ENCODE measurements at places on chromosomes 13 and 19.
A peak's percentile ranks its signal among the peaks of the same experiment; 100 is the strongest.

DNA sequence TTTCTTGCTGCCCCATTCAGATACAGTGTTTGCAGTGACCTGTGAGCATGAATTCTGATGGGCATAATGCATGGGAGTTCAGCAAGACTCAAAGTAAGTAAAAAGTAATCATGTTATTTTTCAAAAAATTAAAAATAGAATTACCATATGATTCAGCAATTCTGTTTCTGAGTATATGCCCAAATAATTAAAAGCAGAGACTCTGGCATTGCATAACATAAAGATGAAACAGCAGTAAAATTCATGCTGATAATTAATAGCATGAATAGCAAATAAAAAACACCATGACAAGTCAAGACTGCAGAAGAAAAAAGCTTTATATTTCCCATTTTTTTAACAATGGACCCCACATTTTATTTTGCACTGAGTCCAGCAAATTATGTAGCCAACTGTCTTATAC lies 21.3 kb downstream of the RNF6 start:
- DNase-seq: no peak

DNA sequence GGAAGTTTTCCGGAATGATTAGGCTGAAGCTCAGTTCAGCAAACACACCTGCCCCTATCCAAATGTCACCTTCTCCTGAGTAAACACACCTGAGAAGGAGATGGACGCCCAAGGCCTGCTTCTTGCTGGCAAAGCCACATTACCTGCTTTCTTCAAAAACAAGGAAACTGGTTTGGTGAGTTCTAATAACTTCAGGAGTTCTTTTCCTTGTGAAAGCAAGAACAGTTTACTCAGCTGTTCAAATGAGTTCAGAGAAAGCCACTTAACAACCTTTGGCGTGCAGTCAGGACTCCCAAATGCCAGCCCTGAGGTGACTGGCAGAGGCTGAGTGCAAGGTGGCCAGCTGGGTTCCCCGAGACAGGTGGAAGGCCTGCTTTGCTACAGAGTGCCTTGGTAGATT lies 160.5 kb downstream of the STK24 start:
- DNase-seq: no peak

- no peak for DNase-seq
These were observed 65.2 kb downstream of the RAB20 start for GRCh38 chr13:110496281-110496680.

DNA sequence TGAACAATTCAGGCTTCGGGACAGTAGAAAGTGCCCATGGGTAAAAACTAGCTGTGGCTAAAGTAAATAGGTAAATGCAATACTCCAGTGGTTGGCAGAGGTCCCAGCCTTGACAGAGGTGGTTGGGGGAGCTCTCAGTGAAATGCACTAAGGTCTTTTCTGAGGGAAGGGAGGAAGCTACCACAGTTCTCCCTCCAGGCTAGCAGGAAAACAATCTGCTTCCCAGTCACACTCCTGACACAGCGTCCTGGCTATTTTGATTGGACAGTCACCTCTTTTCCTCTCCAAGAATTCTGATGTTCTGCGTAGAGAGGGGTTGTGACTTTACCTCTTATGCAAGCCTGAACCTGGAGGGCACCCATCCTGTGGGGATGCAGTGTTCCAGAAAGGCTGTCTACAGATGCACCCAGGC lies 128.7 kb downstream of the CYSLTR2 start:
- DNase-seq: no peak

- no peak for DNase-seq
These were observed 8.7 kb upstream of the IGFL3 start for GRCh38 chr19:46133101-46133627.

GRCh38 chr19:6660930-6661329 lies 9.0 kb downstream of the TNFSF14 start:
- no peak for DNase-seq

DNA sequence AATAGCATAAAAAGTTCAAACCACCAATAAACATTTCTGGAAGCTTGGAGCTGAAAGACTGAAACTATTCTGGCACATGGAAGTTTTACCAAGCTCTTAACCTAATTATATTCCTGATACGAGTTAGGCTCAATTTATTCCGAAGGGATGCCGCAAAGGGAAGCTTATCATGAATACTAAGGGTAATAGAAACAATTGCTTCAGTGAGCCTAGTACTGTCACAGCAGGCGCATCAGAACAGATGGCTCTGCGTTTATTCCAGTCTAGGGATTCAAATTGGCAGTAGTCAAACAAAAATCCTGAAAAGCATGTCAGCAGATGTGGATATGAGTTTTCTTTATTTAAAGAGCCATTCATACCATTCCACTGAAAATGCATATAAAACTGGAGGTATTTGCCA lies 779.5 kb downstream of the GPC5 start:
- DNase-seq: no peak

- DNase-seq: no peak
These were observed 59.0 kb upstream of the SCEL start for GRCh38 chr13:77476456-77476855.

DNA sequence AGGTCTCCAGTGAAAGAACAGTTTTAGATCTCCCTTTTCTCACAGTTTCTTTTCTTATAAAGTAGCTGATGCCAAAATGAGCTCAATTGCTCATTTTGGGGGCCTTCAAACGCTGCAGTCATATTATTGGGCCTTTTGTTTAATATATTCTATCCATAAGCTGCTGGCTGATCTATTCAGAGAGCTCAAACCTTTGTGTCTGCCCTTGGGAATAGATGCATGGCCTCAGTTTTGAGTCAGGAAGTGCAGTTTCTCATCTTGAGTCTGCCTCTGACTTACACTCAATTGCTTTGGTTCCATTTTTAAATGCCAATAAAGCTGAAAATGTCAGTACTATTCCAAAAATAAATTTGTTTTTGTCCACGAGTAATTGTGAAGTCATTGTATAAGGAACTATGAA lies 468.9 kb downstream of the KLF12 start:
- DNase-seq: no peak

DNA sequence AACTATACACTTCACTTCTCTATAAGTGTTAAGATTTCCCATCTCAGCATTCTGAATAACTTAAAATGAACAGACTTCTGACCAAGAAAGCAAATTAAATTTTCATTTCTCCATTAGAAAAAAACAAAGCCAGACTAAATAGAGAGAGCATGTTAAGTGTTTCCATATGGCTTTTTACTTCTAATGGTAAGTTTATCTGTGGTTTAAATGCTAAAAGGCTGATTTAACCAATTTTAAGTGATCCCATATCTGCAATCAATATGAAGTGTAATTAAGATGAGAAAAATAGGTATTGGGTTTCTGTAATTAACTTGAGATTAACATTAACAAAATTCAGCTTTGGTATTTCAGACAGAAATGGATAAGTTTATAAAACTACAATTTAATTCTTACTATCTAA lies 107.8 kb downstream of the ELF1 start:
- no peak for DNase-seq

DNA sequence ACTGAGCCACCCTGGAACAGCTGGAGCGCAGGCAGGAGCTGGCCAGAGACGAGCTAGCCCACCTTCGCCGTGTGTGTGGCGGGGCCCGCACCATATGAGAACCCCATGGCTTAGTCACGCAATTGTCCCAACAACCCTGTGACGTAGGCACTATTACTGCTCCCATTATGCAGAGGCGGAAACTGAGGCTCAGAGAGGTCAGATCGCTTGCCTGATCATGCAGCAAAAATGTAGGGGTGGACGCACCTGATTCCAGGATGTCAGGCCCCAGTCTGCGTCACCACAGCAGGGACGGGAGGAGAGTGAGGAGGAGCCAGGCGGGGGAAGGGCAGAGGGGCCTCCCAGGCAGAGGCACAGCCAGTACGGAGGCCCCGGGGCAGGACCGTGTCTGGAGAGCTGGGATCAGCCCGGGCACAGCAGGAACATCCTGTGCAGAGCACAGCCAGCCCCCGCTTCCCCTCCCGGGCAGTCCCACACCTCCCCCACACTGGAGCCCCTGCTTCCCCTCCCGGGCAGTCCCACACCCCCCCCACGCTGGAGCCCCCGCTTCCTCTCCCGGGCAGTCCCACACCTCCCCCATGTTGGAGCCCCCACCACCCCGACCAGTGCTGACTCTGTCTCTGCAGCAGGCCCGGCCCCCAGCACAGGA lies 16.7 kb downstream of the PIP5K1C start:
- DNase-seq: no peak

DNA sequence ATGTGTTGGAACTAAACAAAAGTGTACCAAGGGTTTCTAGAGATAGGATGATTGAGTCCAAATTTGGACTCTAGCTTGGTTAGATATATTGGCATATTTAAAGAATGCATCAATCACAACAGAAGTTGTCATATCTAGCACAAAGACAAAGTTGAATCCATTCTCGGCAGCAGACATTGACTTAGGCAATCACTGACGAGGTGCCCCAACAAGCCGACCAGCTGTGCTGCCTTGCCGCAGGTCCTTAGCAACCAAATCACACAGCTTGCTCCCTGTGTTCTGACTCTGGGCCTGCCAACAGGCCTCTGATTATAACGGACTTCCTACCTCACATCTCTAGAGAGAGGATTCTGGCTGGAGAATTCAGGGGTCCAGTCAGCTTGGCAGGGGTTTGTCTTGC lies 208.7 kb downstream of the MTUS2 start:
- no peak for DNase-seq

- no peak for DNase-seq
These were observed 620.9 kb upstream of the KLF12 start for GRCh38 chr13:74755065-74755464.

GRCh38 chr13:107450931-107451330 lies 764.4 kb downstream of the LIG4 start:
- DNase-seq: no peak

DNA sequence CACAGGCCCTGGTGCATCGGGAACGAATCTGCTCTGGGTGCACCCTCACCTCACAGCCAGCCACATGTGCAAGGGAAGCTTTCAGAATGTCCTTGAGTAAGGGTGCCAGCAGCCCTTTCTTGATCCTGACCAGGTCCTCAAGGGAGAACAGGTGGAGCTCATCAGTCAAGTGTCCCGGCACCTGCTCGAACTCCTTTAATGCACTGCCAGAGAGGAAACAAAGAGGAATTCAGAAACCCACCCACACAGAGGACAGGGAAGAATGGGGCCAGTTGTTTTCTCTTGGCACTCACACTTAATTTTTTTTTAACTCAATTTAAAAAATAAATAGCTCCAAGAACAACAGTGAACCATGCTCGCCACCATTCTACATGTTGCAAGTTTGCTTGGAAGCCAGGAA lies 41.7 kb downstream of the RUBCNL start:
- DNase-seq: peak; percentile 2

GRCh38 chr19:13610039-13610691 lies 103.9 kb upstream of the CACNA1A start:
- no peak for DNase-seq

GRCh38 chr19:35011737-35012682 lies 11.9 kb downstream of the GRAMD1A start:
- DNase-seq: no peak

DNA sequence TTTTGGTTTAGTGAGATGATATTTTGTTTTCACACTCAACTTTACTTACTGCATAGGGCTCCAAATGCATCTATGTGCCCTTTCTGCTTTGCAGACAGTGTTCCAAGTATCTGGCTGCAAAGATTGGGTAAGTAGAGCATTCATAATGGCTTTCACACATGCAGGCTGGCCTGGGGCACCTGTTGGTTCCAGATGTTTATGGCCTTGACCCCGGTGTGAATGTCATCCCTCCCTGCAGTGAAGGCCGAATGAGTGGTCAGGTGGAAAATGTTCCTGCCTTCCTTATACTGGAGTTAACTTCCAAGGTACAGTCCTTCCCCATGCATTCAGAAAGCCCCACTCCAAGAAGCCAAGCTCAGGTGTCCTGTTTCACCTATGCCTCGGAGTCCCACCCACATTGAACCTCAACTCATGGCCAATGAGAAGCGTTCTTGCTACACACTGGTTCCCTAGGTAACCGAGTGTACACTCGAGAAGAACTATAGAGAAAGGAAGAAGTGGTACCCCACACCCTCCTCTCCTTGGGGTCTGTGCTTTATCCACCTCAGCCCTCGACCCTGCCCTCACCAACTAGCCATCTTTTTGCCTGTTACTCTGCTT lies 23.0 kb upstream of the ZNF536 start:
- DNase-seq: no peak

DNA sequence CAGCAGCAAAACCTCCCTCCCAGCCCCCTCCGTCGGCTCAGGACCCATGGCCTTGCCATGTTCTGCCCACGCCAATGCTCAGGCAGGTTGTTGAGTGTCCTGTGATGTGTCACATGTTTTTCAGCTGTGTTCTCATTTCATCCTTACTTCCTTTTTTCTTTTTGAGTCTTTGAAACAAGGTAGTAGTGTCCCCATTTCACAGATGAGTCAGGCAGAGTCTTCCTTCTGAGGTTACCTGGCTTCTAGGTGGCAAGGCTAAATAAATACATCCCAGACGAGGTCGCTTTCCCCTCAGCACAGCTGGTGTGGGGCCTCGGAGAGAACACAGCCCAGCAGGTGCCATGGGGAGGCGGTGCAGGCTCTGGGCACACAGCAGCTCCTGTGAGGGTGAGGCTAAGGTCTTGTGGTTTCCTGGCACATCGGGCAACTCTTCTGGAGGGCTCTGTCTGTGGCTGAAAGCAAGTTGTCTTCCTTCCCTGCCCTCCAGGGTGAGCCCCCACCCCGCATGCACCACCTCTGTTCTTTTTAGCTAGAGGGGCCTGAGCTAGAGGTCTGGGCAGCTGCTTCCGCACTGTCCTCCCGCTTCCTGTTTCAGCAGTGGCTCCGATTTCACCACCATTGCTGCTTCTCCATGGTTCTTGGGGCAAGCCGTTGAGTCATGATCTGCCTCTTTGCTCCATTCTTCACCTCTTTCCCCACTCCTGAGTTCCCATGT lies 15.1 kb downstream of the PRAM1 start:
- no peak for DNase-seq

DNA sequence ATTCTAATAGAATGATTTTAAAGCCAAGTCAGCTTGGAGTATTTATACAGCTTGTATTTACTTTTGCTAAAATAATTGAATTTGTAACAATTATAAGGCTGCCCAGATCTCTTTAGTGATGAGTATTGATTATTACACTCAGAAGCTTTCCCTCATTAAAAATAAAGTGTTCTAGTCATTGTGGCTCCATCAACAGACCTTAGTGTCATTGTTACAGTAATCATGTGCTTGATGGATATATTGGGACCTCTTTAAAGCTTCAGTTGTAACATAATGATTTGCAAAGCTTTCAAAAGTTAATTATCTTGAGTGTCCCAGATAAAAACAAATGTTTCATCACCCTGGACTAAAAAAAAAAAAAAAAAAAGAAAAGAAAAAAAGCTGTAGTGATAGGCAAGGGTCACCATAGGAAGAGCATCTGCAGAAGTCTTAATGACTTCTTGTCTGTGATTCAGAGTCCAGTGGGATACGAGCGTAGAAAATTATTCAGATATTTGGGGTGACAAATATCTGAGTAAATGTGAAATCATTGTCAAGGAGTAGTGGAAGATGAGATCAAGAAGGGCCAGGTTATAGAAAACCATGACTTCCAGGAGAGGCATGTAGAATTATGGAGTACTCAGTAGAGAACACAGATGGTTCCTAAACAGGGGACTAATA lies 369.6 kb downstream of the DCT start:
- DNase-seq: no peak
